Eye (tissue), 1 donor: ENCODE measurements at places on chromosomes 7 and 10.
A peak's percentile ranks its signal among the peaks of the same experiment; 100 is the strongest.

GRCh38 chr10:95241533-95241932, 47.5 kb downstream of the ACSM6 start:
- DNase-seq = no peak

DNA sequence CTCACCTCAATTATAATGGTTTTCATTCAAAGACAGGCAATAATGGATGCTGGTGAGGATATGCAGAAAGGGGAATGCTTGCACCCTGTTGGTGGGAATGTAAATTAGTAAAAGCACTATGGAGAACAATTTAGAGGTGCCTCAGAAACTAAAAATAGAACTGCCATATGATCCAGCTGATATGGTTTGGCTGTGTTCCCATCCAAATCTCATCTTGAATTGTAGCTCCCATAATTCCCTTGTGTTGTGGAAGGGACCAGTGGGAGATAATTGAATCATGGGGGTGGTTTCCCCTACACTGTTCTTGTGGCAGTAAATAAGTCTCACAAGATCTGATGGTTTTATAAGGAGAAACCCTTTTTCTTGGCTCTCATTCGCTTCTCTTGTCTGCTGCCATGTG, 87.7 kb downstream of the TES start:
- no peak for DNase-seq

- peak; percentile 64 for DNase-seq
These were observed at the start of gene IGFBP1 for GRCh38 chr7:45888185-45888992. Gene IGFBP1, plus strand, starts transcription at chr7:45888488. Its CDS starts 165 bp downstream, at chr7:45888653.

- DNase-seq = no peak
These were observed 16.2 kb upstream of the DNAJB6 start for GRCh38 chr7:157320608-157320980.

DNA sequence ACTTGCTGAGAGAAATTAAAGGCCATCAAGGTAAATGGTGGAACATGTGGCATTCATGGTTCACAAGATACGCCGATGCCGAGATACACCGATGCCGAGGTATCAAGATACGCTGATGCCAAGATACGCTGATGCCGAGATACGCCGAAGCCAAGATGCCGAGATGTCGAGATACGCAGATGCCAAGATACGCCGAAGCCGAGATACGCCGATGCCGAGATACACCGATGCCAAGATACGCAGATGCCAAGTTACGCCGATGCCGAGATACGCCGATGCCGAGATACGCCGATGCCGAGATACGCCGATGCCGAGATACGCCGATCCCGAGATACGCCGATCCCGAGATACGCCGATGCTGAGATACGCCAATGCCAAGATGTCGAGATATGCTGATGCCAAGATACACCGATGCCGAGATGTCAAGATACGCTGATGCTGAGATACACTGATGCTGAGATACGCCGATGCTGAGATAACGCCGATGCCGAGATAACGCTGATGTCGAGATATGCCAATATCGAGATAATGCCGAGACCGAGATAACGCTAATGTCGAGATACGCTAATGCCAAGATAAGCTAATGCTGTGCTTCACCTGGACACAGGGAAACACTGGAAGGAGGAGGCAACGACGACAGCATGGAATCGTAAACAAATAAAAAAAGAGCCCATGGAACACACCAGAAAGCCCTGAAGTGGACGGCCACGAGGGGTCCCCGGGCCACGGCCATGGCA, 172.6 kb downstream of the MAD1L1 start:
- DNase-seq = no peak

DNA sequence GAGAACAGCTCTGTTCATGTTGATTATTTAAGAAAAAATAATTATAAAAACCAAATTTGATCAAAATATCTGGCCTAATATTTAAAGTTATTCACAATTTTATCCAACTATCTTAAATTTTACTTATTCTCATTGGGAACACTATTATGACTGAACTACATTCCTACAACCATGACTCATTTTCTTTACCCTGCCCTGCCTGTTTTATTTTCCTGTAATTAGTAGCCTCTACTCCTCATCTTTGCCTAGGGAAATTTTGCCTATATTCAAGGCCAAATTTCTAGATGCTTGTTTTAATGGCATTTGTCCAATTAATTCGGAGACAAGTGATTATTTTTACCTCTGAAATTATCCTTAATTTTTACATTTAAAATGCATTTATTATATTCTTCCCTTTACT, 289.7 kb upstream of the TMEM229A start:
- no peak for DNase-seq

GRCh38 chr7:103025341-103025740, 49.3 kb downstream of the FBXL13 start:
- no peak for DNase-seq

- DNase-seq = no peak
These were observed 47.9 kb downstream of the PWWP2B start for GRCh38 chr10:132444877-132445351.
